NCI-H2171 (cell line): ENCODE measurements at places on chromosomes 3 and 15.

DNA sequence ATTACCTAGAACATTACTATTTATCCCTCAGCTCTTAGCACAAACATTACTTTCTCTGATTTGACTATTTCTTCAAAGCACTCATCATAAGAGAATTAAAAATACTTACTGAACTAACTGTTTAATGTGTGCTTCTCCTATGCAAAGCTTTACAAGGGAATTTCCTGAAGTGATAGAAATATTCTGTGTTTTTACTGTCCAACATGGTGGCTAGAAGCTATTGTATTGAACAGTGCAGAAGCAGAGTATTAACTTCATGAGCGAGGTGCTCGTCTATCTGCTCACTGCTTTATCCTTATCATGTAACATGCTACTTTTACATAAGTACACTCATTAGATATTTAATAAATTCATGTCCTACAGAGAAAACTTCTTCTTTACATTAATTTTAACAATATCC lies 239.1 kb downstream of the ISL2 start:
- DNase-seq, result no peak

DNA sequence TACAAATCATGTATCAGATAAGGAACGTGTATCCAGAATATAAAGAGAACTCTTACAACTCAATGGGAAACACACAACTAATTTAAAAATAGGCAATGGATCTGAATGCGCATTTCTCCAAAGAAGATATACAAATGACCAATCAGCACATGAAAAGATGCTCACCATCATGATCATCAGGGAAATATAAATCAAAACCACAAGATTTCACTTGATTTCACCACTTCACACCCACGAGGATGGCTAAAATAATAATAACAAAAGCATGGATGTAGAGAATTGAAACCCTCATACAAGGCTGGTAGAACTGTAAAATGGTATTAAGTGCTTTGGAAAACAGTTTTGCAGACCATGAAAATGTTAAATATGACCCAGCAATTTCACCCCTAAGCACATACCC lies 26.7 kb upstream of the SLC12A8 start:
- no peak for DNase-seq

DNA sequence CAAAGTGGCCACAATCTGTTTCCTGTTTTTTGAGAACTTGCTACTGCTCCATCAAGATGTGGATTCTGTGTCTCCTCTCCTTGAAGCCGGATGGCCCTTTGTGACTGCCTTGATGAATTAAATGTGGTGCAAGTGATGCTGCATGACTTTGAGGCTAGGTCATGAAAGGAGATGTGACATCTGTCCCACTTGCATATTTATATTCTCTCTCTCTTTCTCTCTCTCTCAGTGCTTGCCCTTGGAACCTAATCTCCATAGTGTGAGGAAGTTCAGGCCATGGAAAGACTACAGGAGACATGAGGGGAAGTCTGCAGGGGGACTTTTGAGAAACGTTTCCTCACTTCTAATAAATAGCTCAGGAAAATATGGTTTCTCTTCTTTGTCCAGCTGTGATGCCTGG lies 50.0 kb upstream of the ADPGK start:
- DNase-seq, result no peak

GRCh38 chr3:156604642-156605144 lies 49.8 kb upstream of the SSR3 start:
- DNase-seq, result no peak
